ENCODE measurements at places on chromosomes 1 and 21.

- DNase-seq, result no peak
Measured at GRCh38 chr1:55480029-55480795, 265.0 kb upstream of the USP24 start.

DNA sequence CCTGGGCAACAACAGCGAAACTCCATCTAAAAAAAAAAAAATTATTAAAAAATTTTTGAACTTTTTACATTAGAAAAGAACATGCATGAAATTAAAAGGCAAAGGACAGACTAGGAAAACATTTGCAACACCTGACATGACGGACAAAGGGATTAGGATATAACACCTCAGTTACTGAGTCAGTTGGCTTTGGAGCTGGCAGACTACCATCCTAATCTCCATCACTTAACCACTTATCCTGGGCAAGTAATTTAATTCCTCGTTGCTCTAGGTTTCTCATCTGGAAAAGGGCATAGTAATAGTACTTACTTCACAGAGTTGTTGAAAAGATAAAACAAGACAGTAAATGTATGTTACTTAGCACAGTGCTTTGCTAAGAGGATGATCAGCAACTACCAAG, 11.9 kb downstream of the HECTD3 start:
- no peak for DNase-seq

DNA sequence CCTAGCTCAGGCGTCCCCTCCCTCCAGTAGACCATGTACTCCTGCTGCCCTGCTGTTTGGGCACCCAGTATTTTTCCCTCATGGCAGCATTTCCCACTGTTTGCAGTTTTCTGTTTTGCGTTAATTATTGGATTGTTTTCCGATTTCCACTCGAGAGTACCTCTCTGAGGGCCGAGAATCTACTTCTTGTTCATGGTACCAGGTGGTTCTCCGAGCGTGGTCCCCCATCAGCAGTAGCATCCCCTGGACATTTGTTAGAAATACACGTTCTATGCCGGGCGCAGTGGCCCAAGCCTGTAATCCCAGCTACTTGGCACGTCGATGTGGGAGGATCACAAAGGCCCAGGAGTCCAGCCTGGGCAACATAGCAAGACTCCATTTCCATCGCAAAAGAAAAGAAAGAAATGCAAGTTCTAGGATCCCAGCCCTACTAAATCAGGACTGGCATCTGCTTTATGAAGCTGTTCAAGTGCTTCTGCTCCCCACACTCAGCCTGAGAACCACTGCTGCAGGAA, 690 bp downstream of the RRP1 start:
- DNase-seq, result no peak

DNA sequence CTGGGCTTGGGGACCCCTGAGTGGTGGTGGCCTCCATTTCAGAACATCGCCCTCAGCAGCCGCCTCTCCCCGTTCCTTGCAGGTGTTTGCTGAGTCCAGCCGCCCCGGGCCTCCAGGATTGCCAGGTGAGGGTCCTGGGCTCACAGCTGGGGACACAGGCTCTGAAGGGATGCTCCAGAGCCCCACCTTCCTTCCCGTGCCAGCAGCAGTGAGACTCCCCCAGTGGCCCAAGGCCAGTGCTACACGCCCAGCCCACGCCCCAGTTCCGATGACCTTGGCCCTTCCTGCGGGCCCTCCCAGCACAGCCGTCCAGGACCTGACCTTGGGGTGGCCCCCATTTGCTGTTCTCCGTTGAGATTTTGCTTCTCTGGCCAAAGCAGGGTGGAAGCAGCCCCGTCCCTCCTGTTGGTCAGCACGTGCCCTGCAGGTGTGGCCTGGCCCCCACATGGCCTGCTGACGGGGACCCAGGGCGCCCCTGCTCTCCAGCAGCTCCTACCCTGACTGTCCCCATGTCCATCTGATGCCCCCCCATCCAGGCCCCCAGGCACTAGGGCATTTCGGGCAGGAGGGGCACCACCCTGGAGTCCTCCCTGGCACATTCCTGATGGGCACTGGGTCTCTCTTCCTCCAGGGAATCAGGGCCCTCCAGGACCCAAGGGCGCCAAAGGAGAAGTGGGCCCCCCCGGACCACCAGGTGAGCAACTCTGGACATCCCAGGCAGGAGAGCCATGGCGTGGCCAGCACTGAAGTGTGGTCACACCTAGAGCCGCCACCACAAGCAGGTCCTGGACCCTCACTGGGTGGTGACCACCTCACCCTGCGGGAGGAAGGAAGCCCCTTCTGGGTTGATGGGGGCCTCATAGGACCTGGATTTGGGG, 45.0 kb downstream of the SLC19A1 start:
- no peak for DNase-seq

GRCh38 chr21:43958364-43959158, 53.5 kb upstream of the TRAPPC10 start:
- DNase-seq, result no peak

GRCh38 chr1:236010443-236010842, 54.4 kb downstream of the NID1 start:
- DNase-seq, result no peak

- no peak for DNase-seq
Measured at GRCh38 chr1:21919520-21919919, 17.6 kb downstream of the HSPG2 start.

DNA sequence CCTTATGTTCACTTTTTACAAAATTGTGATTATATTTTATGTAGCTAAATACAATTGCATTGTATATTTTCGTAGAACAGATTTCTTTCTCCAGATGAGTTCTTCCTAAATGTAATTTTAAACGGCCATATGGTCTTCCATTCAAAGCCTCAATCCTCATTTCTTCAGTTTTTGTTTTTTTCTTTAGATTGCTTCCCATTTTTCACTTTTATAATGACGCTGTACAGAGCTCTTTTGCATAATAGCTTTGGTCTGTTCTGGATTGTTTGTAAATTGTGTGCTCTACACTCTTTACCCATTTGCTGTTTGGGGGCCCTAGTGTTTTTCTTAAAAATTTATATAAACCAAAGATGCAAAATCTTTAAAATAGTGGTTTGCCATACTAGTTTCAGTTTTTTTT, 27.8 kb downstream of the AVPR1B start:
- no peak for DNase-seq

DNA sequence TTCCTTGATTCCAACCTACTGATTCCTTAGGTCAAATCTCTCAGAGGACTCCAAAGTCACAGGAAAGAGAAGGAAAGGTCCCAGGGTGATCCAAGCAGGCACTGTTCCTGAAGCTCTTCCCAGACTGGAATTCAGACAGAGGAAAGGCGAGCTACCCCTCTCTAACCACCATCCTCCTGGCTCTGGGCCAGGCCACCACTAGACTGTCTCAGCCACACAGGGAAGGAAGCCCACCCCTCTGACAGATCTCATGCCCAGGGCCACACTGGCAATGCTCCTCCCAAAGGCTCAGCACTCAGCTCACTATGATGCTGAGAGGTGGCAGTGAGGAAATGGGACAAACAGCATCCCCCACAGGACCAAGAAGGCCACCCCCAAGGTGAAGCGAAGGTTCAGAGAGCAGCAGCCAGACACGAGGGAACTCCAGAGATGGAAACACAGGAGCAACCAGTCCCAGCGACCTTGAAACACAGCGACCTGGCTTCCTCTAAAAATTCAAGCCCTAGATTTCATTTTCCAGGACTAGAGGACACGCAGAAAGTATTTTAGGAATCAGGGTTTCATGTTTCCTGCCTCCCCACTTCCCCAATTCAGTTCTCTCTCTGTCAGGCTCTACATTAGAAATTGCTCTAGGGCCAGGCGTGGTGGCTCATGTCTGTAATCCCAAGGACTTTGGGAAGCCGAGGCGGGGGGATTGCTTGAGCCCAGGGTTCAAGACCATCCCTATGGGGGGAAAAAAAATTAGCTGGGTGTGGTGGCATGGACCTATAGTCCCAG, 18.8 kb downstream of the PIK3C2B start:
- no peak for DNase-seq

GRCh38 chr1:95093296-95093695, 20.5 kb upstream of the ALG14 start:
- no peak for DNase-seq

- peak; percentile 29 for DNase-seq
Measured at GRCh38 chr1:109910963-109911798, 532 bp downstream of the CSF1 start.

DNA sequence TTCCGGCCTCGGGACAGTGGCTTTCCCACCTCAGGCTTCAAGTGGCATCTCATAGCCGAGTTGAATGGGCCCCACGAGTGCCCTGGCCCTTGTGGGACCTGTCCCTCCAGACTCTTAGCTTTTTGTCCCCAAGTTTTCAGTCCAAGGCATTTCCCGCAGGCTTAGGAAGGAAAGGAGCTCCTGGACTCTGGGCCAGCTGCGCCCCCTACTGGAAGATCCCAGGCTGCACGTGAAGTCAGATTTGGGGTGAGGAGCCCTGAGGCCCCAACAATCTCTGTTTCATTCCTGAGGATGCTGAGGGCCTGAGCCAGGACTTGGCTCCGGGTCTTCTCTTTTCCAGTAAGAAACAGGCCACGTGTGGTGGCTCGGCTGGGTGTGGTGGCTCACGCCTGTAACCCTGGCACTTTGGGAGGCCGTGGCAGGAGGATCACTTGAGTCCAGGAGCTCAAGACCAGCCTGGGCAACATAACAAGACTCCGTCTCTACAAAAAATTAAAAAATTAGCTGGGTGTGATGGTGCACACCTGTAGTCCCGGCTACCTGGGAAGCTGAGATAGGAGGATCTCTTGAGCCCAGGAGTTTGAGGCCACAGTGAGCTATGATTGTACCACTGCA, 67.4 kb downstream of the ARHGEF10L start:
- DNase-seq, result no peak

GRCh38 chr1:13588946-13589796, 5.5 kb downstream of the PDPN start:
- DNase-seq, result no peak

DNA sequence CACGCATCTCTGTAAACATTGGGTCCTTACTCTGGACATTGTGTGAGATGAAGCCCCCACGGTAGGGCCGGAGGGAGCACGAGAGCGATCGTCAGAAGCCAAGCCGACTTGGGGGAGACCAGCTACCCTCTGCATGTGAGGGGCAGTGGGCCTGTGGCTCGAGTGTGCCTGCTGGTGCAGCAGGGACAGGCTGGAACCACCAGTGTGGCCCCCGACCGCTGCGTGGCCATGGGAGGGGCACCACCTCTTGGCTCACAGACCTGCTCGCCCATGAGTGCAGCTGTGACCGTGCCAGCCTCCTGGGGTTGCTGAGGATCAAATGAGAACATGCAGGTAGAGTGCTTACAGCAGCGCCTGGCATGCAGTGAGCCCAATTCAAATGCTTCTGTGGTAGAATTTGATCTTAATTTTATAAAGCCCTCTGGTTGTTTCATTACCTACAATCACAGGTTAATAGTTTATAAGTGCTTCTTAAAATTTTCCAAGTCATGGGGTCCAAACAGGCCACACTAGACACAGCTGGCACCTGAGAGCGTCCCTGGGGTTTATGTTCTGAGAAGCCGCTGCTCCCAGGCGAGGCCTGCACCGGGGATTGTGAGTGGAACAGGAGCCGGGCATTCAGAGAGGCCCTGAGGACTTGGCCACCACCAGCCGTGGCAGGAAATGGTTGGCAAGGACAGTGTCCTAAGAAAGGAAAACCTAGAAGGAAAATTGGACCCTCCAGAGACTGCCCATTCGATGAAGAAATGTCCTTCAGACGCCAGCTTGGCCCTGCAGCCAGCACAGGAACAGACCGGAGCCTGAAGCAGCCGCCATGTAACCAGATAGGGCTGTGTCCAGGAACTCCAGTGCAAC, 22.6 kb upstream of the ADARB1 start:
- no peak for DNase-seq

- DNase-seq, result no peak
Measured at GRCh38 chr1:17295292-17295691, 12.7 kb upstream of the PADI4 start.
